Skeletal muscle tissue (tissue), 5 donors: ENCODE measurements at places on chromosomes 7 and 10. TPM values are rescaled to one million over a fixed set of nuclear protein-coding genes. Genes with fewer than 3 reads are reported as not detected.

Gene ACTA2
- 314 TPM for total RNA-seq

Gene ZCWPW1
- 3.1 TPM for total RNA-seq

Gene LRMDA
- total RNA-seq: 7.3 TPM

Gene MKI67
- total RNA-seq: 6.3 TPM

Gene CYP3A7
- total RNA-seq: 0.52 TPM

Gene IFIT1B
- total RNA-seq: 2.1 TPM

Gene CDHR1
- under 0.01 TPM for total RNA-seq

Gene AVL9
- total RNA-seq: 17.7 TPM

Gene GPR85
- 1.0 TPM for total RNA-seq

Gene NFE2L3
- total RNA-seq: under 0.01 TPM

Gene FAM237B
- total RNA-seq: not detected

Gene CFAP46
- not detected for total RNA-seq

Gene PTEN
- total RNA-seq: 76.2 TPM

Gene MALRD1
- 2.1 TPM for total RNA-seq

Gene TRIM74
- total RNA-seq: not detected

Gene PILRB
- total RNA-seq: 4.2 TPM

Gene KBTBD2
- 51.1 TPM for total RNA-seq

Gene MYOZ1
- 1,224 TPM for total RNA-seq

Gene PFKP
- 12.5 TPM for total RNA-seq

Gene OR6B1
- not detected for total RNA-seq

Gene HYAL4
- total RNA-seq: under 0.01 TPM

Gene TMEM176B
- 18.3 TPM for total RNA-seq

Gene TEX47
- not detected for total RNA-seq

Gene SCRN1
- total RNA-seq: 20.4 TPM

Gene PAX4
- total RNA-seq: not detected

Gene SNCG
- 4.2 TPM for total RNA-seq

Gene OR2A12
- not detected for total RNA-seq

Gene ADIRF
- total RNA-seq: 11.5 TPM

Gene AIFM2
- total RNA-seq: 2.6 TPM

Gene HK1
- 32.4 TPM for total RNA-seq

Gene PRKAR1B
- 19.3 TPM for total RNA-seq

Gene GPRIN2
- total RNA-seq: 0.52 TPM

Gene HOGA1
- 1.6 TPM for total RNA-seq

Gene ARHGAP22
- 1.0 TPM for total RNA-seq

Gene SLC13A1
- not detected for total RNA-seq

Gene DYDC1
- total RNA-seq: not detected

Gene ZNF853
- total RNA-seq: 12.0 TPM

Gene ZNF365
- total RNA-seq: under 0.01 TPM

Gene LRRC18
- under 0.01 TPM for total RNA-seq

Gene C7orf33
- total RNA-seq: not detected

Gene SERPINE1
- 2.1 TPM for total RNA-seq

Gene FFAR4
- 0.52 TPM for total RNA-seq

Gene PKD1L1
- total RNA-seq: 0.52 TPM

Gene TPST1
- 39.7 TPM for total RNA-seq

Gene LEP
- total RNA-seq: under 0.01 TPM

Gene PPP1R9A
- 42.3 TPM for total RNA-seq

Gene LRRC4
- 1.0 TPM for total RNA-seq

Gene RNF148
- total RNA-seq: 0.52 TPM
